ENCODE measurements at places on chromosomes 3 and 15.

- no peak for DNase-seq
Measured at GRCh38 chr15:32105258-32106241, 75.2 kb downstream of the CHRNA7 start.

DNA sequence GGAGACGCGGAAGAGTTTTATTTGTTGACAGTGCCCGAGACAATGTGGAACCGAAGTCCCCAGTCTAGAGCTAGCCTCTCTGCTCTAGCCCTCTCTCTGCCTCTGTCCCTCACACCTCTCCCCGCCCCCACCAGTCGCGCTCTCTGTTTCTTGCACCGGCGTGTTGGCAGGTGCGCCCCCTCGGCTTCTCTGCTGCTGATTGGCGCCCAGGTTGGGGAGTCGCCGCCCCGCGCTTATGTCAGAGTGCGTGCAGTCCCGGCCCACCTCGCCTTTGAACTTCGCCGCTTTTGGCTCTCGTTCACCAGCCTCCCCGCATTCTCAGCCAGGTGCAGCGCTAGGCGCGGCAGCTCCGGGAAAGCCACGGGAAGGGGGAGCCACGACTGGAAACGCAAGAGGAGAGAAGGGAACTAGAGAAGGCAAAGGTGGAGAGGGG lies at the start of gene SOX14:
TSS of gene SOX14 (plus strand) at position 315 of the 433 bp plus-strand sequence. CDS start 470 bp downstream, outside the sequence.
- DNase-seq = no peak

DNA sequence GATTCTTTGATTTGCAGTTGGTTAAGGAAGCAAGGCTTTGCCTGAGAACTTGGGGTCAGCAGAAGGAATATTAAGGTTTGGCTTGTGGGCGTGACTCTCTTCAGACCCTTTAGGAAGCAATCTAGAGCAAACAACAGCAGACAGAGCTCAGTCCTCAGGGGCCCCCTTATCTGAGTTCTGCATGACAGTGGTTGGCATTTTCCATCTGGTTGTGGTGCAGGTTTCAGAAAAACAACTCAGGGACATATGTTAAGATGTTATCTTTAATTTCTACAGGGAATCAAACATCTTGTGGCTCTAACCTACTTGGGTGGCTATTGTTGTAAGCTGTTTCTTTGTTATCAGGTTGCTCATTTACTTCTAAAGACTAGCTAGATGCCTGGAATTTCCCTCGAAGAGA lies 141.4 kb downstream of the VPS8 start:
- no peak for DNase-seq

DNA sequence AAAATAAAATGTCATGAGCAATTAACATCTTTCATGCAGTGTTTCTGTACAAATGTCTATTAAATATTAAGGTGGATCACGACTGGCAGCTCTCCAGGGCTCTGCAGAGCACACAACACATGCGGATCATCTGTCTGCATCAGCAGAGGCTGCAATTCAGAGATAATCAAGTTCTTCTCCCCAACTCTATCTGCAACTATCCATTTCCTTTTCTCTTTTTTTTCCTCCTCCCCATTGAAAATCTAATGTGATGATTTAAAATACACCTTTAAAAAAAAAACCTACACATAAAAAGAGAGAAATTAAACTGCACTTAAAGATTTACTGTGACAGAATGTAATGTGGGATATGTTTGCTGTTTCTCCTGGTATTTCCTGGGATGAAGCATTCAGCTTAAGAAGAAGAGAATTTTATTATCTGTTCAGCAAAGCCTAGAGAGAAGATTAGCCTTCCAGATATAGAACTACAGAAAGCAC lies 352.6 kb upstream of the CCDC54 start:
- no peak for DNase-seq

- DNase-seq = no peak
Measured at GRCh38 chr3:23611737-23612295, 193.9 kb upstream of the UBE2E1 start.

DNA sequence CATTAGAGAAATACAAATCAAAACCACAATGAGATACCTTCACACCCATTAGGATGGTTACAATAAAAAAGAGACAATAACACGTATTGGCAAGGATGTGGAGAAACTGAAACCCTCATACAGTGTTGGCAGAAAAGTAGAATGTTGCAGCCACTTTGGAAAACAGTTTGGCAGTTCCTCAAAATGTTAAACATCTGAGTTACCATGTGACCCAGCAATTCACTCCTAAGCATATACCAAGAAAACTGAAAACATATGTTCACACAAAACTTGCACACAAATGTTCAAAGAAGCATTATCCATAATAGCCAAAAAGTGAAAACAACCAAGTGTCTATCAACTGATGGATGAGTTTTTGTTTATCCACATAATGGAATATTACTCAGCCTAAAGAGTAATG lies 166.9 kb upstream of the FAM3D start:
- DNase-seq = no peak

- DNase-seq = no peak
Measured at GRCh38 chr3:2303566-2303965, 204.9 kb downstream of the CNTN4 start.

- no peak for DNase-seq
Measured at GRCh38 chr3:62261121-62261520, 112.2 kb downstream of the FEZF2 start.

DNA sequence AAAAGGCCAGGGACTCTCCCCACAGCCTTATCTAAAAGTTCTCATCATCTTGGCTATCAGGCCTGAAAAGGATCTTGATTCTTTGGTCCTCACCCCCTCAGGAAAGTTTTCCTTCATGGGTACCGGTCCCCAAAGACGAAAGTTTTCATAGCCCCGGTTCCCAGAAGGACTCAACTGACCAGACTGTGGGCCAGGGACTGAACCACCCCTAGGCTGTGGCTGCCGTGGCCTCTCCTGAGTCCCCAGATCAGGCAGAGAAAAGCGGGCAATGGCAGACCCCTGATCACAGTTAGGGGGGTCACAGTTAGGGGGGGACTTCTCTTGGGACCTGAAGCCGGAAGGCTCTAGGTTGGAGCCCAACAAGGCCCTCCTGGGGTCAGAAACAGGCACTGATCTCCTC lies 54.8 kb downstream of the LHFPL4 start:
- DNase-seq = no peak

DNA sequence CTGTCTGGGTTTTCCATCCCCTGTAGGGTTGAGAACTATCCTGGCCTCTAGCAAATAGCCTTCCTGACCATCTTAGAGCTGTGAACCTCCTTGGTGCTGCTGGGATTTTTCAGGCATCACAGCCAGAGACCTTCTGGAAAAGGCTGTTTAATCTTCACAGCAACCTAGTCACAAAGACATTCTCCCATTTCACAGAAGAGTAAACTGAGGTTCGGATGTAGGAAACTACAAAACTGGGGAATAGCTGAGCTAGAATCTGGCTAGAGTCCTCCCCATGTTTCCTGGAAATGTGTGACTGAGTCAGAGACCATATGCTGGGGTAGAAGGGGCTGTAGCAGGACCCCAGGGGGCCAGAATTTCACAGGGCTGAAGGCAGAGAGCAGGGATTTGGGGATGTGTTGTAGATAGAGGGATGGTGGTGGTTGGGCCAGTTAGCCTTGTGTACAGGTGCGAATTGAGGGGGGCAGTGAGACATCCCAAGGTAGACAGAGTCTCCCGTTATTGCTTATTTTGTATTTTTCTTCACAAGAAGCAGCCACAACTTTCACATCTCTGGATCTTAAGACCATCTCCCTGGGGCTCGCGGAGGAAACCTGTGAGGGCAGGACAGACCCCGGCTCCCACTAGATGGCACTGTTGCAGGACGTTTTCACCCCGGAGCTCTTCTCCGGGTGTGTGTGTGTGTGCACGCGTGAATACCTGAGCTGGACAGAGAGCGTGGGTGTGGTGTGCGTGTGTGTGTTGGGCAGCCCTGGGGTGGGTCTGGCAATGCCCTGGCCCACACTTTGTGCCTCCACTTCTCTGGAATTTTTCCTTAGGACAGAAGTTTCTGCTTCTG lies 66.9 kb upstream of the PRR23C start:
- peak; percentile 22 for DNase-seq

DNA sequence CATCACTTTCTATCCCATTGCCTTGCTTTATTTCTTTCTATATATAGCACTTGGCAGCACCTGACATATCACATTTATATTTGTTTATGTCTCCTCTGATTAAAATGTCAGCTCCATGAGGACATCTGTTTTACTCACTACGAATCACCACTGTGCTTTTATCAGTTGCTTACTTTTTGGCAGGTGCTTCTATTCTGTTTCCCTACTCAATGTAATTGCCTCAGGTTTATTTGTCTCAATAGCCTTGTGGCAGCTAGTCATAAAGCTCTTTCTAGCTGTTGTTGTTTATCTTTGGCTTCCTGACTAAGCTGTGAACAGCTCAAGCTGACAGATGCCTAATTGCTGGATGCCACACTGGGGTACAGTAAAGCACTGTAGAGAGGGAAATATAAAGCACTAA lies 85.5 kb downstream of the VPS13C start:
- no peak for DNase-seq

- no peak for DNase-seq
Measured at GRCh38 chr3:73018790-73019441, 22.3 kb downstream of the PPP4R2 start.

DNA sequence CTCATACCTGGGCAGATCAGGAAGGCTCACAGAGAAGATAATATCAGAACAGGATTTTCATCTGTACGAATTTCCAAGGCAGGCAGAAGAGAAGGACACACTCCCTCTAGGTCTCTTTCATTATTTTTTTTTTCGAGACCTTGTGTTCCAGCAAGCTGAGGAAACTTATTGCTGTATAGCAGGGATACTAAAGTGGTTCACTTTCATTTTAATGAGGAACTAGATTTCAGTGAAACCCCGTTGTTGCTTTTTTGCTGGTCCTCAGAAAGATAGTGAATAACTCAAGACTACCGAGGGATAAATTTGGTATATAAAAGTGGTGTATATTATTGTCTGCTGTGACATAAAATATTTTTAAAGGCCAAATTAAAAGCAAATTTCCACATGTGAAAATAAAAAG lies 24.6 kb downstream of the MEIS2 start:
- no peak for DNase-seq

DNA sequence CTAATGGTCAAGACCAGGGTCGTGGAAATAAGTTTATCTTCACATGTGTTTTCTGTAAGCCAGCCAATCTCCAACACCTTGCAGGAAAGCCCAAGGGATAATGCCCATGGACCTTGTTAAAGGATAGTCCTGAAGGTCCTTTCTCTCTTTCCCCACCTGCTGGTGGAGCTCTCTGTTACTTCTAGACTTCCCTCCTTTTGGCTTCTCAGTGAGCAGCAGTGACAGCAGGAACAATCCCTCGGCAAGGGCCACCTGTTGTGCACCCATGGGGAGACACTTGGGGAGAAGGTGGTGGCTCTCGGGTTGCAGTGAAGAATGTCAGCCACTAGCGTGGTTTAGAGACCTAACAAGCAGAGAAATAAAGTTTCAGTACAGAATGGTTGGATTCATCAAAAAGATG lies 84.0 kb upstream of the OSBPL11 start:
- no peak for DNase-seq

DNA sequence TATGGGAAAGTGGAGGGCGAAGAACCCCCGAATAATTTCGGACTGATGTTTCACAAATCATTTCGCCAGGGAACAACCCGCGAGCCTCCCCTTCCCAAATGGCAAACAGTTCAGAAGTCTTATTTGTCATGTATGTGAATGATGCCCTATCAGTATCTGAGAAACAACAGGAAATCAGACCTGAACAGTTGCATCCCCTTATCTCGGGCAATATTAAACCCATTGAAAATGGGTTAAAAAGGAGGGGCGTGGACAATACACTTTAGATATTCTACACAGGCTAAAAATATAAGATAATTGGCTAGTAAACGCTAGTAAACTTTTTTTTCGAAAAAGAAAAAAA lies 1003.3 kb upstream of the NR2F2 start:
- no peak for DNase-seq

DNA sequence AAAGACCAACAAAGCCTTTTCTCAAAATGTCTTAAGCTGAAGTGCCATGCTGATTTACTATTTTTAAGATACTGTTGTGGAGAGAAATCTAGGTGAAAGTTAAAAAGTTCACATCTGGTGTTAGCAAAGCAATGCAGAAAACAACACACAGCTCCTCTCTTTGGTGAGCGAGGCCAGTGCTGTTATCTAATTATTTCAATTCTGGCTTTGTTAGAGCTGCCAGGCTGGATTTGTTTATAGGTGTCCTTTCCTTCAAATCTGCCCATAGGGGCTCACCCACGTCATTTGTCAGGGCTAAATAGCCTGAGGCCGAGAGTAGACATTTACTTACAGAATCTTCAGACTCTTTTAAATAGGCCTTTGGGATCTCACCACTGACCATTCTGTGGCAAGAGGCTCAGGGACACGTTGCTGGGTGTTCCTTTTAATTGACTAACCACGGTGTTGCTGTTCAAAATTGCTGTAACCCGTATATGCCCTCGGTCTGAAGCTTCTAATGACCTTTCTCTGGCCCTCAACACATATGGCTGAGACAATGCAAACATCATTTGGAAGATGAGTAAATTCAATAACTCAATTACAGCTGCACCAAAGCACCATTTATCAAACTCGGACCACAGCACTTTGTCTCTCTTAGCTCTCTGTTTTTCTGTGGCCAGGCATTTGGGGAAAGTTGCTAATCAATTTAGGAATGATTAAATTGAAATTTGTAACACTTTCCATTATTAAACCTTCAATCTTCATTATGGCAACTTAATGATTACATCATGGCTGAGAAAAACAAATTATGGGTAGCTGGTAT lies 152.6 kb downstream of the PDZRN3 start:
- no peak for DNase-seq

GRCh38 chr15:59746777-59747176 lies 57.7 kb upstream of the BNIP2 start:
- DNase-seq = no peak

GRCh38 chr3:184289426-184289938 lies 9.6 kb upstream of the PSMD2 start:
- DNase-seq = peak; percentile 44

DNA sequence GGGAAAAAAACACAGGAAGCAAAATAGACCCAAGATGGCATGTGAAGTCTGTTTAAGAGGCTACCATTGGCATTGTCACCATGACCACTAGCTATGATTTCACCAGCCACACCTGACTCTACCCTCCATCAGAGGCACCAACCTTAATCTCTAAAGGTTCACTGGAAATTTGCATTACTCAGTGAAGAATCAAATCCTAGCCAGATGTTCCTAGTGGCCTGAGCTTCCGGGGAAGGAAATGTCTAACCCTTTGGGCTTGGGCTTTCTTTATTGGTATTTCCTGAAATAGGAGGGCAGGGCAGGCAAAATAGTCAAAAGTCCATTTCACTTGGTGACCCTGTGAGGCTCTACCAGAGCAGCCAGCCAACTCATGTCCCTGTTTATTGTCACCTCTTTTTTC lies 110.9 kb upstream of the PHLDB2 start:
- DNase-seq = no peak

DNA sequence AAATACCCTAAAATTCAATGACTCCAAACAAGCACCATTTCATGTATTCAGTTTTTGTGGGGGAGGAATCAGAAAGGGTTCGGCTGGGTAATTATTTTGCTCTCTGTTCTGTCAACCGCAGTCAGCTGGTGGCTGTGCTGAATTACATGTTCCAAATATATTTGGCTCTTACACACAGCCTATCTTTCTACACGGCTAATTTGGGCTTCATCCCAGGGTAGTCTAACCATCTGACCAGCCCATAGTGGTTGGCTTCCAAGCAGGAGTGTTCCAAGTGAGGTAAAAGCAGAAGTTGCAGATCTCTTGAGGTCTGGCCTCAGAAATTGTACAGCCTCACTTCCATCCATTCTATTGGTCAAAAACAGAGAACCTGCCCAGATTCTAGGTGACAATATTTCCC lies 760.8 kb upstream of the SEMA6D start:
- no peak for DNase-seq

Measured in activated T-helper 1 cell treated with anti-CD3 and anti-CD28 coated beads, Interleukin-2, amount 50 U/mL, for 16 hours (primary cell).